Heart right ventricle (tissue), 16 donors: ENCODE measurements at places on chromosomes 2 and 18. TPM values are rescaled to one million over a fixed set of nuclear protein-coding genes. Genes with fewer than 3 reads are reported as not detected.

DNA sequence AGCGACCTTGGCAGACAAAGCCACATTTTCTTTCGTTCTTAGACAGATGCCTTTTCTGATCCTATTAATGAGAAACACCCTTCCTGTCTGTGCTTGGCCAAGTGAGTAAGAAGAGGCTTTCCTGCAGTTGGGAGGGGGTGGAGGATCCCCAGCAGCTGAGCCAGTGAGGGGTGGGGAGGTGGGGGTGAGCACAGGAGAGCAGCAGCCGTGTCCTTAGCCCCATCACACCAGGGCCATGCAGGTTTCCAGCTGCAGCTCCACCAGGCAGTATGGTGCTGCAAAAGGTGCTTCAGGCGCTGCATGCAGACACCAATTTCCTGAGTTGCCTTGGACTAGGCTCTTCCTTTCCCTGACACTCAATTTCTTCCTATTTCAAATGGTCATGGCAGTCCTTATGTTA is 123.3 kb upstream of the SIX2 start:
- DNase-seq = no peak

GRCh38 chr2:24955232-24955631 is 16.5 kb downstream of the DNAJC27 start:
- no peak for DNase-seq

GRCh38 chr2:191303140-191304005 is 58.2 kb downstream of the MYO1B start:
- no peak for DNase-seq

DNA sequence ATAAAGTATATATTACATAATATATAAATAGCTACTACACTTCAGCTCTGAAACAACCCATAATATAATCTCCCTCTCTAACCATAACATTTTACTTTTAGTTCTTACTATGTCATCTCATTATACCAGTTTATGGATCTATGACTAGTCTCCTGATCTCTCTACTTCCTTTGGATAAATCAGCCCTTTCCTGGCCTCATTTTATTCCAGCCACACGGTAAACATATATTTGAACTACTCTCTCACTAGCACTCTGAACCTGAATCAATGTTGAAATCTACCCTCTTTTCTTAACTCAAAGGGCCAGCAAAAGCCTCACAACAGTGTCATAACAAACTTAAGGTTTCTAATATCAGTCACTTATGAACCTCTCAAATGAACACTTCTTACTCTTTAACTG is 62.6 kb downstream of the BAZ2B start:
- DNase-seq = no peak

DNA sequence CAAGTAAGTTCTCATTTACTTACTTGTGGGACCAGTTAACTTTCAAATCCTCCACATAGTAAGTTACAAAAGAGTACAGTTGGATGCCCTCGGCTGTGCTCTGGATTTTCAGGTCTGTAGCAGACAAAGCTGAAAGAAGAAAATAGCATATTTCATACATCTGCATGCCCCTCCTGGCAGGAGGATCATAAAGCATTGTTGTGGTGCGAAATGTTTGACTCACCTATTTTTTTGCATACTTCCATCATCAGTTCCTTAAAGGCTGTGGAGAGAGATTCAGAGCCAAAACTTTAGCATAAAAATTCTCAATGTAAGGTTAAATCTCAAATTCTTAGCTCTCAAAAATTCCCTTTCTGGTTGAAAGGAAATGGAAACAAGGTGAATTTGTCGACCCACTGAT is 70.8 kb upstream of the LPIN2 start:
- no peak for DNase-seq

DNA sequence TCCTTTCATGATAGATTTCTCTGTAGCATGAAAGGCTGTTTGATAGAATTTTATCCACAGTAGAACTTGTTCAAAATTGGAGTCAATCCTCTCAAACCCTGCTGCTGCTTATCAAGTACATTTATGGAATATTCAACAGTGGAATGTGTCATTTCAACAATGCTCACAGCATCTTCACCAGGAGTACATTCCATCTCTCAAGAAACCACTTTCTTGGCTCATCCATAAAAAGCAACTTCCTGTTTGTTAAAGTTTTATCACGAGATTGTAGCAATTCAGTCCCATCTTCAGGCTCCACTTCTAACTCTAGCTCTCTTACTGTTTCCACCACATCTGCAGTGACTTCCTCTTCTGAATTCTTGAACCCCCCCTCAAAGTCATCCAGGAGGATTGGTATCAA is 29.4 kb downstream of the PDCL3 start:
- DNase-seq = no peak

GRCh38 chr2:182064019-182064778 is 78.5 kb downstream of the PPP1R1C start:
- peak; percentile 22 for DNase-seq

GRCh38 chr2:129587426-129588064 is 391.9 kb upstream of the RAB6C start:
- no peak for DNase-seq

- DNase-seq = no peak
These were observed 28.2 kb downstream of the LPIN2 start for GRCh38 chr18:2984703-2985261.

Gene RSAD2
- 15.9 TPM for total RNA-seq

Gene PLB1
- total RNA-seq = 1.6 TPM

Gene GDF7
- total RNA-seq = 0.65 TPM
